ENCODE measurements at places on chromosomes 6 and 20. TPM values are rescaled to one million over a fixed set of nuclear protein-coding genes. Genes with fewer than 3 reads are reported as not detected.
A peak's percentile ranks its signal among the peaks of the same experiment; 100 is the strongest.

FNDC1 gene
- total RNA-seq, result not detected

IMPG1 gene
- total RNA-seq, result not detected

MYMX gene
- not detected for total RNA-seq

SLC32A1 gene
- not detected for total RNA-seq

GRCh38 chr20:16007164-16007563 lies 566.1 kb downstream of the KIF16B start:
- no peak for DNase-seq

- no peak for DNase-seq
Observed at GRCh38 chr20:63072991-63073737, 66.4 kb upstream of the BHLHE23 start.

- DNase-seq, result no peak
Observed at GRCh38 chr6:151498327-151498726, 4.5 kb downstream of the CCDC170 start.

- peak; percentile 94 for DNase-seq
Observed at GRCh38 chr6:130620338-130620781, 206.8 kb upstream of the SMLR1 start.

GRCh38 chr6:124073820-124074587 lies 270.3 kb downstream of the NKAIN2 start:
- no peak for DNase-seq

- no peak for DNase-seq
Observed at GRCh38 chr20:63409834-63410435, 48.8 kb upstream of the CHRNA4 start.

DNA sequence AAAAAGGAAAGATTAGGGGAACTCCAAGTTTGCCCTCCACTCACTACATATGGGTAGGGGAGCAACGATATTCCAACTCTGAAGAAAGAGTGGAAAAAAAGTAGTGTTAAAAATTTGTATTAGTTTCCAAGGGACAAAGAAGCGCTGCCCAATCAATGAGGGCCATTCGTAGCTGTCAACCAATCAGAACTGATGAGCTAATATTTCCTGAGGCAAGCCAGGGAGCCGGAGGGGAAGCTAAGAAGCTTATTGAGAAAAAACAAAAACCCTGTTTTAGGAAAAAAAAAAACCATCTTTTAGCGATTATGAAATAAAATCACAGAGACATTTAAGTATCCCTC lies 59.5 kb downstream of the TRIM38 start:
- DNase-seq, result peak; percentile 90

- DNase-seq, result no peak
Observed at GRCh38 chr6:28767691-28768090, 156.1 kb downstream of the TRIM27 start.

Data from M059J (cell line).